Right ventricle myocardium inferior (tissue), 1 donor: ENCODE measurements at places on chromosomes 7 and 10. TPM values are rescaled to one million over a fixed set of nuclear protein-coding genes. Genes with fewer than 3 reads are reported as not detected.

The KDM7A gene
- total RNA-seq, result 8.1 TPM

The CALN1 gene
- total RNA-seq, result not detected

The MNX1 gene
- total RNA-seq, result not detected

DNA sequence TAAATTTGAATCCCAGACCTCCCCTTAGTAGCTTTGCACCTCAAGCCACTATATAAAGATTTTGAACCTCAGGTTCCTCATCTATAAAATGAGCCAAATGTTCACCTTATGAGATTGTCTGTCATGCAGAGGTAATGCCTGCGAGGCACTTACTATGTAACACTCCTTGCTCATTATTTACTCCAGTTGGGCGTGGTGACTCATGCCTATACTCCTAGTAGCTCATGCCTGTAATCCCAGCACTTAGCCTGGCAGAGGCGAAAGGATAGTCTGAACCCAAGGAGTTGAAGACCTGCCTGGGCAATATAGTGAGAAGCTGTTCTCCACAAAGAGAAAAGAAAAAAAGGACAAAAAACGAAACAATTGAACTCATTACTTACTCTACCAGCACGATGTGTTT lies 82.2 kb downstream of the MDFIC start:
- DNase-seq, result no peak

DNA sequence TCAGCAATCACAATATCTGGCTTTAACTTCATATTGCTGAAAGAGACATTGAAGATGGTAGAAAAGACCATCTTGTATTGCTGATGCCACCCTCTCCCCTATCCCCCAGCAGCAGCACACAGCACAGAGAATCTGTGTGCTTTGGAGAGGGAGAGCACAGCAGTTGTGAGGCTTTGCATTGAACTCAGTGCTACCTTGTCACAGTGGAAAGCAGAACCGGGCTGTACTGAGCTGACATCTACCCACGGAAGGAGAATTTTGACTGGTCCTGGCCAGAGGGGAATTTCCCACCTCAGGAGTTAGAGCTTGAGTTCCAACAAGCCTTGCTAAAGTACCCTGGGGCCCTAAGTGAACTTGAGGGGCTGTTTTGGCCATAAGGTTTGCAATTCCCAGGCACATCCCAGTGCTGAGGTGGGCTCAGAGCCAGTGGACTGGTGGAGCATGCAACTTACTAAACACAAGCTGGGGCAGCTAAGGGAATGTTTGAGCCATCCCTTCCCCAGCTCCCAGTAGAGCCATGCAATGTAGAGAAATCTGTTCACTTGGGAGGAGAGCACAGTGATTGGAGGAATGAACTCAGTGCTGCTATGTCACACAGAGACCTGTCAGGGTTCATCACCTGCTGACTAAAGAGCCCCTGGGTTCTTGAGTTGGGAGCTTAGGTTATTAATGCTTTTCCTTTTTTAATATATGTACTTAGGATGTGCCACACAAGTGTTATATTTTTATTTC lies 62.1 kb downstream of the OR13A1 start:
- no peak for DNase-seq

GRCh38 chr10:11074536-11075267 lies 57.0 kb downstream of the CELF2 start:
- no peak for DNase-seq

GRCh38 chr10:103613616-103614015 lies 120.1 kb downstream of the NEURL1 start:
- DNase-seq, result no peak

DNA sequence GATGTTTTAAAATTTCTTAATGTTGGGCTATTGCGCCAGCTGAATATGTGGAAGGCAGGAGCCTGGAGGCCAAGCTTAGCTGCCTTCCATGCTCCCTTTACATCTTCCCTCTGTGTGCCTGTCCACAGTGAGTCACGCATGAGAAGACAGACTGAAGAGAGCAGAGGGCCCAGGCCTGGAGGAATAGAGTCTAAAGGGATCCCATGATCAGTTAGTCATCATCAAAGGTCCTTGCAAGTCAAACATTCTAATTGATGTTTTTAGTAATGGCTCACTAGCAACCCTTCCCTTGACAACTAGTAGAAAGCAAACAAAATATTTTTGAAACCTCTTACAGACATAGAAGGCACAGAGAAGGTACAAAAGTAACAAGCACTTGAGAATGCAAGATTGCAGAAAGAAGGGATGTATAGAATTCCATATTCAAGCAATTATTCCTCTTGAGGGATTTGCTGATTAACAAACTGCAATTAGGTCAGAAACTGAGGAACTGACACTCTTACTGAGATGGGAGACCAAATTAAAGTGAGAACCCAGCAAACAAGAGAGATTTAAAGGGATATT lies 30.7 kb upstream of the APBB1IP start:
- no peak for DNase-seq

GRCh38 chr10:50515420-50515819 lies 108.3 kb downstream of the SGMS1 start:
- DNase-seq, result no peak

DNA sequence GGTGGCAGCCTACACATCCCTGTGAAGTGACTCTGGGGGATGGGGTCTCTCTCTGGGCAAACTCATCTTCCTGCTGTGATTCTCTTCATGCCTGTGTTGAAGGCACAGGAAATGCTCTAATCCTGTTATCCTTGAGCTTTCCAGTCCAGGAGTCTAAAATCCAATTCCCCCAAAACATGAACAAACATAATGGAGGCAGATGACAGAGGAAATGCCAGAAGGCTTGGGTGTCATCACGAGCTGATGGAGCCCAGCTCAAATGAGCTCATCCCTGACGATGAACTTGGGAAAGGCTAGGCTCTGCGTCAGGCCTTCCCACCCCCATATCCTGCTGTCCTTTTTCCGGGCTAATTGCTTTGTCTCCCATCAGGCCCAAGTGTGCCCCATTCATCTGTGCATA lies 165.9 kb upstream of the PODXL start:
- DNase-seq, result no peak

DNA sequence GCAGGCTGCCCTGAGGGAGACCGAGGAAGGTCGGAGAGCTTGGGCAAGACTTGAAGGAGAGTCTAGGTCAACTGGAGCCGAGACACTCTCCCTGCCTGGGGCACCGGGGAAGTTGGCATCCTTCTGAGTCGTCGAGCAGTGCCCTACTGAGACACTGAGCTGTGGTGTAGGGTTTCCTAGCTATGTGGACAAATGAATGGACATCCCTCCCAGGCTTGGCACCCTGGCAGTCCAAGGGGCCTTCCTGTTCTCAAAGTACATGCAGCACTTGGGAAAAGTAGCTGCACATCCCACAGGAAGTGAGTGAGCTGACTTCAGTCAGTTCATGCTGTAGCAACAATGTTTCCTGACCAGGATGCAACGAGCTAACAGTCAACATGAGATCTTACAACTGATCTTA lies 57.2 kb upstream of the INPP5A start:
- peak; percentile 20 for DNase-seq
